SJSA1 (cell line): ENCODE measurements at places on chromosomes 6 and 20. TPM values are rescaled to one million over a fixed set of nuclear protein-coding genes. Genes with fewer than 3 reads are reported as not detected.

SNAI1 gene
- total RNA-seq, result 11.4 and 24.2 TPM in 2 replicates

C20orf202 gene
- total RNA-seq, result not detected in 2 replicates

TNFRSF6B gene
- total RNA-seq, result 1.9 TPM in 1 of 2 replicates, not detected in the other

FKBP1C gene
- total RNA-seq, result 0.09 and 0.37 TPM in 2 replicates

ADGRF1 gene
- not detected in 2 replicates for total RNA-seq

DNA sequence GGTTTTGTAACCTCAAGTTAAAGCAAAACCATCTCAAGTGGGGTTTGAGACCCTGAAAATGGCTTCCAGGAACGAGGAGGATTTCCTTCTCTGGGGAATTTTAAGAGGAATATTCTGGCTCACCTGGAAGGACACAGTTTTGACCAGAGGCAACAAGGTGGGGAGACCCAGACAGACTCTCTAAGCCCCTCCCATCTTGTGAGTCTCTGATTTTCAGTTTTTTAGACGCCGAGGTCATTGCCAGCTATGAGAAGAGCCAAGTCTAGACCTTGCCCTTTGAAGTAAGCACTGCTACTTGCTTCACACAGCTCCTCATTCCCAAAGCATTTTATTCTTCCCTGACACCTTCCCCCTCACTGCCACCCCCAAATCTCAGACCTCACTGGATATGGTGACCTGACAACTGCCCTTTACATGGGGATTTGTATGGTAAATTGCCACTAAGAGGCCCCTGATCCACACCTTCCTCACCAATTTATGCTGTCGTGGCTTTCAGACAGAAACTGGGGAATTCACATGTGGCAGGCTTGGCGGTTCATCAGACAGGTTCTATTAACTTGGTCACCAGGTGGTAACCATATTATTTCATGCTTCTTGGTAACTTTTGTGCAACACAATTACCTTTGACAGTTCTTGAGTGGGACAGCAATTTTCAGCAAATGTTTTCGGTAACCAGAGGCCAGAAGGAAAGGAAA, 116.2 kb downstream of the ISM1 start:
- no peak for DNase-seq

DNA sequence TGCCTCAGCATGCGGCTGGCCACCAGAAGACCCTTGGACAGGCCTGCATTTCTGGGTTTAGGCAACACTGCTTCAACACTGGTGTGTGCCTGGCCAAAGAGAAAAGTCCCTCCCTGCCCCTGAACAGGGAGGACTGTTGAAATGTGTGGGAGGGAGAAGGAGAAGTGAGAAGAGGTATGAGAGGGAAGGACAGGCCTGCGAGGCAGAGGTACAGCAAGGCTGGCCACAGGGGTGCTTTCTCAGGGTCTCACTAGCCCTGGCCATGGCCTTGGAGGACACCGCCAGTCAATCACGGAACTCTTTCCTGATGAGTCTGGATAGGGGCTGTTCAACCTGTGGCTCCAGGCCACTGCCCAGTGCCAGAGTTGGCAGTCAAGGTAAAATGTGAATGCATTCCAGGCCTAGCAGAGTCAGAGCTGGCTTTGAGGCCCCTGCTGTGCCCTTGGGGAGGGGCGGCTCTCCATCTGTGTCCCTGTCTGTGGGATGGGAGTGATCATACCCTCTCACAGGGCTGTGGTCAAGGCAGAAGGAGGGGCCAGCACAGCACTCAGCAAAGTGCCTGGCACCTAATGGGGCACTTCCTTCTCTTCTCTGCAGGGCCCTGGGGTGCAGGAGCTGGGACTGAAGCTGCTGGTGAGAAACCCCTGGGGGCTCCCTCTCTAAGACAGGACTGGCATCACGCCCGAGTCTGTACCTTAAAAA, 43.2 kb upstream of the CDH22 start:
- DNase-seq, result no peak

GRCh38 chr6:109521080-109521479, 38.1 kb upstream of the ZBTB24 start:
- DNase-seq, result no peak

DNA sequence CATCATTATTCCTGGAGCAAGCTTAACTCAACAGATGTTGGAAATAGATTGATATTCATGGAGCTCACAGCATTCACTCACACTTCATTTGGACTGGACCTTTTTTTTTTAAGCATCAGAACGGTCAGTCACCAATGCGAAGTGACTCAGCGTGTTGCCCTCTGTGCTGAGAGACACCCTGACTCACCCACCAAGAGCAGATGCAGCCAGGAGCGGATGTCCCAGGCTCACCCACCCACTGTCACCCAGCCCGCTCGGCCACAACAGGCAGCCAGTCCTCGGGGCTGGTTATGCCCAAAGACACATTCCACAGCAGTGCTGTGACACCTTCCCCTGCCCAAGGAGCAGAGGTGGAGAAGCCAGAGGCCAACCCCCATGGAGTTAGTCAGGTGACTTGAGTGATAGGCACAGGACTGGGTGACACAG, 15.7 kb downstream of the RNASET2 start:
- DNase-seq, result peak; percentile 61

DNA sequence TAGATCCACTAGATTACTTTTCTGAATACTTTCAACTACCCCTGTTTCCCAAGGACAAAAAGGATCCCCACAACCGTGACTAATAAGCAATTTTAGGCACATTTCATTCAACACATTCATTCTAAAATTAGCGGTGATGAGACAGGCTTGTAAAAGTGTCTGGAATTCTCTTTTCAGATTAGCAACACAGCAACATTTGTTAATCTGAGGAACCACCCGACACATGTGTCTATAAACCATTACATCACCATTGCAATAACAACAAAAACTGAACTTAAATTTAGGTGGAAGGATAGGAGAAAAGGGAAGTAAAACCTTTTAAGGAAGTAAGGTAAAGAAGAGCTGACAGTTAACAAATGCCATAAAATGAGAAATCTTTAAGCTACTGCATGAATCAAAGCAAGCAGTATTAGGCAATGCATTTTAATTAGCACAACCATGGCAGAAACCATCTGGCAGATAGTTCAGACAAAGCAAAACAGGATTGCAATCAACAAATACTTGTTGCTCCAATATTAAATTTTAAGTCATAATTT, 49.1 kb downstream of the MAP3K7 start:
- no peak for DNase-seq

DNA sequence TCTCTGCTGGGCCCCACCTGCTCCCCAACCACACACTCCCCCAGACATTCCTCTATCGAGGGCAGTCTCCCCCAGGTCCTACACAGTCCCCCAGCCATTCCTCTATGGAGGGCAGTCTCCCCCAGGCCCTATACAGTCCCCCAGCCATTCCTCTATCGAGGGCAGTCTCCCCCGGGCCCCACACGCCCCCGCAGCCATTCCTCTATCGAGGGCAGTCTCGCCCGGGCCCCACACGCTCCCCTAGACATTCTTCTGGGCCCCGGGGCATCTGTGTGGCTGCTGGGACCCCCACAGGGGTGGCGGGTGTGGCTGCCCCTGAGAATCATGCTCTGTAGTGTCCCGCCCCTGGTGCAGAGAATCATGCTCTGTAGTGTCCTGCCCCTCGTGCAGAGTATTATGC, 43.6 kb upstream of the BHLHE23 start:
- DNase-seq, result no peak

DNA sequence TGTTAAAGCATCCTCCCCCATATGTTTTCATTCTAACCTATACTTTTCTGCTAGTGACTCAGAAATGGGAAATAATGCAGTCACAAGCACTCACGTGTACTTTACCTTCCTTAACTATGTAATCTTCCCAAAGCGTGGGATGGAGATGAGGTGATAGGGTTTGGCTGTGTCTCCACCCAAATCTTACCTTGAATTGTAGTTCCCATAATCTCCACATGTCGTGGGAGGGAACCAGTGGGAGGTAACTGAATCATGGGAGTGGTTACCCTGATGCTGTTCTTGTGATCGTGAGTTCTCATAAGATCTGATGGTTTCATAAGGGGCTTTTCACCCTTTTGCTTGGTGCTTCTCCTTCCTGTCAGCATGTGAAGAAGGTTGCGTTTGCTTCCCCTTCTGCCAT, 35.4 kb downstream of the AGPAT4 start:
- DNase-seq, result no peak

DNA sequence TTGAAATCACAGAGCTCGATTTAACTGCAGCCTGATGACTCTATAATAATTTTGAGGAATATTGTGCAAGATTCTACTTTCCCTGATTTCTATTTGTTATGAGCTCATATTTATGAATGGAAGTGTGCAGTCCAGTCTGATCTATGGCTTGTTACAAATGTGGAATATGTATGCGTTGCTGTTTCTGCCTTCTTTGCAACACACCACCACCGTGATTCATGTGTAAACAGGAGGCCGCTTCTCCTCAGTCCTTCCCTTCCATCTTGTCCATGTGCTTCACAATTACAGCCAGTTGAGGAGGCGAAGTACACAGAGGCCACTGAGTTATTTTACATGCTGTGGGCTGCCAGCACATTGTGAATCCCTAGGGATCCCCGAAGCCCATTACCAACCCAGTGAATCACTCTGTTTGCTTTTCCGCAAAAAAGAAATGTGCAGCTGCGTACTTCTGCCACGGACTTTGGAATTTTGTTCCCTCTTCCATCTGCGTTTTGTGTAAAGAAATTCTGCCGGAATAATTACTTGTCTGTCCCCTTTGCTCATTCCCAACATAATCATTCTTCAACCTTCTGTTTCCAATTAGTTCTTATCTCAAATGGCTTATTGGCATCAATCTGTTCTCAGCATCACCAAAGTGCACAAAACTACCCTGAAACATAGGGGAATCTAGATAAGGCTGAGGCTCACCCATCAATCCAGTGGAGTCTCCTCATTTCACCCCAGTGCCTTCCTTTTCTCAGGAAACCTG, 551.6 kb upstream of the CITED2 start:
- DNase-seq, result peak; percentile 52

DNA sequence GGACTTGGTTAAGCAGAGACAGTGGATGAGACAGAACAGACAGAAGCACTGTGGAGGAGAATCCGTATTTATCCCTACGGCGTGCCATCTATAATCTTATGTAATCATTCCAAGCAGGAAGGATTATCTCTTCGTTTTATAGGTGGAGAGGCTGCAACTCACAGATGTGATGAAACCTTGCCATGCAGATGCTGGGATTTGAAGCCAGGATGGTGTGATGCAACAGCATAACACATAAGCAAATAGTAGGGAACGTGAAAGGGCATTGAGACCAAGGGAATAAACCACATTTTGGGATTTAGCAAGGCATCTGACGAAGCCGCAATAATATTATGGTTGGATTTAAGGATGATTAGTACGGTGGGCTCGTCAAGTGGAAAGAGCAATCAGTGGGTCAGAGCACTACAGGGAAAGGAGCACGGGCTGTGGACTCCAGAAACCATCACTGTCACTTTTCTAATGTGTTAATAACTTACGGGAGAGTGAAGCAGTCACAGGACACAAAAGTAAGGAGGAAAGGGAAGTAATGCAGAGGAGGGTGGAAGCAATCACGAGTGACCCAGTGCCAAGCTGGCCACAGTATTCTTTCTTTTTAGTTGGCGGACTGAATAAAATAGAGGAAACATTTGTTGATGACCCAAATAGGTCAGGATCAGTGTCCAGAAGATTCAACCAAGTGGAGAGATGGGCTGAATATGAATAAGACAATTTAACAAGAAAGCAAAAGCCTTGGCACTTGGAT, 119.6 kb upstream of the EDN1 start:
- DNase-seq, result no peak

DNA sequence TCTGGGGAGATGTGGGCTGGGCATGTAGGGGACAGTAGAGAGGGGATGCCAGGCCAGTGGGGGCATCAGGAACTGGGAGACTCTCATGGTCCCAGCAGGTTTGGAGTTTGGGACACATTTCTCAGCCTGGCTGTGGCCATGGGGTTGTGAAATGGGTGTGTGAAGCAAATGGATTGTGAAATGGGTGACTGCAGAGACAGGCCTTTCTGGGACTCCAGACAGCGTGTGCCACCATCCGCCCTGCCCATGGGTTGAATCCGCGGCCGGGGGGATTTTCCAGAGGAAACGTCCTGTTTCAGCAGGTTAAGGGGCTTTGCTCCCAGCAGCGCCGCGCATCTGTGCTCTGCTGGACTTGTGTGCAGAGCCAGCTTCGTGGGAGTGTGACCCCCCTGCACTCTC, 3.7 kb upstream of the PMEPA1 start:
- DNase-seq, result no peak

GRCh38 chr6:17940151-17940792, 47.2 kb downstream of the KIF13A start:
- DNase-seq, result no peak

GRCh38 chr6:25537349-25538018, 114.5 kb upstream of the SCGN start:
- no peak for DNase-seq

DNA sequence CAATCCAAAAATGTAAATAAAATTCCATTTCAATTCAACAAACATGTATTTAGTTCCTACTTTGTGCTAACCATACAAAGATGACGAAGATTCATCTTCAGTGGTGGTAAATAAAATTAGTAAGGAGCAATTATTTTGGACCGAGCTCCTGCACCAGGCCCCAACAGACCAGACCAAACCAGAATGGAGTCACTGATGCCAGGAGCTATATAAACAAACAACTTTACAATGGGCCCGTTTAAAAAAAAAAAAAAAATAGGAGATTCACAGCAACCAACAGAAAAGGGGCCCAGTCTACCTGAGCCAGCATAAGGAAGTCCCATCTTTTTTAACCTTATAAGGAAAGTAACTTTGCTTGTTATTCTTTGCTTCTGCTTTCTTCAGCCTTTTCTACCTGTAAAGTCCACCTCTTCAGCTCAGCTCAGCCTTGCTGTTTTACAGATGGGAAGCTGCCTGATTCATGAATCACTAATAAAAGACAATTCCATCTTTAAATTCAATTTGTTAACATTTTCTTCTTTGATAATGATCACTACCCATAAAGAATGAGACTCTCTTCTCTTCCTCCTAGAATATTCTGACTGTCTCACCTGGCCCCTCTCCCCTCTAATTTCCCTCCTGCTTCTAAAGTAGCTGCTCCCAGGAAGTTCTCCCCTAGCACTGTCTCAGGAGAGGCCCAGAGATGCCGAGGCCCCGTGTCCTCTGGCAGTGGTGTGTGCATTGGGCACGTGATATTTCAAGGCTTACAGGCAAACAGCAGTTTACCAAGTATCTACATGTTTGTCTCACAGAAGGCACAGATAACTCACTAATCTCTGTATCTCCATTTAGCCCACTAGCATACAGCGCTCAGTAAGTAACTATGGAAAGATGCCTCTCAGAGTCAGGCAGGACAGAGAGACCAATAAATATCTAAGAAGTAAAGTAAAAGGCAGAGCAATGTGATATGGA, 8.4 kb downstream of the MBOAT1 start:
- no peak for DNase-seq

- DNase-seq, result no peak
Measured at GRCh38 chr6:41814629-41815028, 27.1 kb downstream of the TOMM6 start.

GRCh38 chr6:166660157-166660688, 33.2 kb upstream of the RPS6KA2 start:
- no peak for DNase-seq

- DNase-seq, result no peak
Measured at GRCh38 chr6:126546541-126547120, 206.7 kb downstream of the CENPW start.

- no peak for DNase-seq
Measured at GRCh38 chr6:68741501-68742386, 106.7 kb downstream of the ADGRB3 start.

DNA sequence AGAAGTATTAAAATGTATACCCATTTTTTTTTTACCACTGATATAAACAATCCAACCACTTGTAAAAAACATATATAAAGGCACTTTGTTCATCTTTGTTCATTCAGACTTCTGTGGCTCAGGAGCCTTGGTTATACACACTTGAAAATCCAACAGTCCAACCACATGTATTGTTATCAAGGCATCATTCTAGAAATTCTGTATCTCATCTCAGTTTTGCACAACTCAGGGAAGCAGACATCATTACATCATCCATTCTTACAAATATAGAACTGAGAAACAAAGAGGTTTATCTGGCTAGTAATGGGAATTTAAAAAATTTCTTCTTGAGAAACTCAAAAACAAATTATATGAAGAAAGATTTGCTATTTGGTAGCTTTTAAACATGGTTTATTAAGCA, 88.1 kb downstream of the HMGCLL1 start:
- DNase-seq, result no peak
